ENCODE measurements at places on chromosomes 1 and 21. TPM values are rescaled to one million over a fixed set of nuclear protein-coding genes. Genes with fewer than 3 reads are reported as not detected.

GRCh38 chr1:156727492-156727891 is 777 bp upstream of the METTL25B start:
- peak overlapping the region; percentile 43 for H3K27ac ChIP-seq
- no peaks in the 10 kb centered on the region for H3K27me3 ChIP-seq
- peaks cover 21% of the 10 kb centered on the region for H3K36me3 ChIP-seq
- peaks cover 30% of the 10 kb centered on the region for H3K4me1 ChIP-seq
- no peak for DNase-seq

GRCh38 chr1:27528818-27529703 is 39.1 kb upstream of the WASF2 start:
- H3K27me3 ChIP-seq: no peaks in the 10 kb centered on the region
- no peaks in the 10 kb centered on the region for H3K36me3 ChIP-seq

SMIM11 gene
- total RNA-seq: 18.1 TPM

DNA sequence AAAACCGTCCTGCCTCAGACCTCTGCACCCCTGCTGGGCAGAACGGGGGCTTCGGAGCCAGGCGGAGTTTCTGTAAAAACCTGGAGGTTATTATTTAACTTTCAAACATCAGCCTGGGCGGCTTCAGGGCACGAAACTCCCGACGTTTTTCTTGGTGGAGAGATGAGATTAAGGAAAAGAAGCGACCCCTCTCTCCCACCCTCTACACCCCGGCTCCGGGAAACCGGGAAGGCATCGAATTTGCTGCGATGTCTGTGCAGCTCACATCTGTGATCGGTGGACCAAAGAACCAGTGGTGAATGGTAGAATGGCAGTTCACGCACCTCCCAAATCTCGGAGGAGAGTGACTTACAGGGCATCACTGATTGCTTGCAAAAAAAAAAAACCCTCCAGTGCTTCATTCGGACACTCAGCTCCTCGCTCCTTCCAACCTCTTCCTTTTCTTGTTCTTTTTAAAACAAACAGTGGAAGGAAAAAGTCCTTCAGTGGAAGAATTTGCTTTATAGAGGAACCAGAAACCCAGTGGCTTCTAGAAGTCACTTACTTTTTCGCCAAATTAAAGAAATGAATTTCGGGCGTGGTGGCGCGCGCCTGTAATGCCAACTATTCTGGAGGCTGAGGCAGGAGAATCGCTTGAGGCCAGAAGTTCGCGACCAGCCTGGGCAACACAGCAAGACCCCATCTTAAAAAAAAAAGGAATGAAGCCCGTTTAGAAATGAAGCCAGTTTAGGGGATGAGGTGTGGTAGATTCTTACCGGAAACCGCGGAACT is 884 bp downstream of the PHACTR4 start:
- DNase-seq: no peak
- peaks cover 20% of the 10 kb centered on the region for H3K4me1 ChIP-seq
- no peaks in the 10 kb centered on the region for H3K27me3 ChIP-seq
- H3K27ac ChIP-seq: peak overlapping the region; percentile 52
- H3K36me3 ChIP-seq: no peaks in the 10 kb centered on the region
- H3K4me3 ChIP-seq: peak overlapping the region; percentile 67

GRCh38 chr1:29629814-29630516 is 393.6 kb downstream of the PTPRU start:
- no peaks in the 10 kb centered on the region for H3K4me1 ChIP-seq
- no peak for DNase-seq
- no peak overlapping the region for H3K4me3 ChIP-seq
- H3K27ac ChIP-seq: no peak overlapping the region
- no peaks in the 10 kb centered on the region for H3K36me3 ChIP-seq
- no peaks in the 10 kb centered on the region for H3K27me3 ChIP-seq

DNA sequence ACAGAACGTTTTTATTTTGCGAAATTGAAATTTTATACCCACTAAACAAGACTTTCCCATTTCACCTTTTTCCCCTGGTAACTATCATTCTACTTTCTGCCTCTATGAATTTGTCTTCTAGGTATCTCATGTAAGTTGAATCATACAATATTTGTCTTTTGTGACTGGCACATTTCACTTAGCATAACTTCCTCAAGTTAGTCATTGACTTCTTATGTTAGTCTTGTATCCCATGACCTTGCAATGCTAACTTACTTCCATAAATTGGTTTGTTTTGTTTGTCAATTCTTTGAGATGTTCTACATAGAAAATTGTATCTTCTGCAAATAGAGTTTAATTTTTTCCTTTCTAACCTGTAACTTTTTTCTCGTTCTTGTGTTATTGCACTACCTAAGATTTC is 26.9 kb downstream of the SH3BP5L start:
- H3K4me1 ChIP-seq: no peaks in the 10 kb centered on the region
- no peak for DNase-seq
- no peaks in the 10 kb centered on the region for H3K36me3 ChIP-seq
- H3K27me3 ChIP-seq: peaks cover 48% of the 10 kb centered on the region
- H3K4me3 ChIP-seq: no peak overlapping the region
- H3K27ac ChIP-seq: no peak overlapping the region

DNA sequence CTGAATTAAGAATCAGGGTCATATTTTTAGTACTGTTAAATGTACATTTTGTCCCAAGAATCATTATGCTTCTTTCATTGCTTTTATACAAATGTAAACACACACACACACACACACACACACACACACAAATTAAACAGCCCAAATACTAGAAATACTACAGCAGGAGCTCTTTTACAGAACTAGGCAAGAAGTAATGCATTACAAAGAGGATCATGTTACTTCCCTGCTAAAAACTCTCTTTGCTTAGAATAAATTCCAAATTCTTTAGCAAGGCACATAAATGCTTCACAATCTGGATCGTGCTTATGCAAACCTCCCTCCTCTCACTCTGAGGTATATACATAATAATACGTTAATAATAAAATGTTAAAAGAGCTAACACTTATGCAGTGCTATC is 720.4 kb upstream of the ADGRL4 start:
- DNase-seq: no peak
- no peak overlapping the region for H3K4me3 ChIP-seq
- no peaks in the 10 kb centered on the region for H3K4me1 ChIP-seq
- no peaks in the 10 kb centered on the region for H3K36me3 ChIP-seq
- H3K27me3 ChIP-seq: no peaks in the 10 kb centered on the region

- H3K4me1 ChIP-seq: no peaks in the 10 kb centered on the region
- H3K4me3 ChIP-seq: no peak overlapping the region
- no peak for DNase-seq
- H3K36me3 ChIP-seq: no peaks in the 10 kb centered on the region
These were observed 29.5 kb downstream of the BRINP2 start for GRCh38 chr1:177200290-177200689.

- H3K27me3 ChIP-seq: no peaks in the 10 kb centered on the region
- peaks cover 6% of the 10 kb centered on the region for H3K4me1 ChIP-seq
- no peak overlapping the region for H3K27ac ChIP-seq
- no peak for DNase-seq
- H3K36me3 ChIP-seq: no peaks in the 10 kb centered on the region
These were observed 39.8 kb upstream of the PRRX1 start for GRCh38 chr1:170624146-170624545.

- H3K36me3 ChIP-seq: no peaks in the 10 kb centered on the region
- no peak overlapping the region for H3K4me3 ChIP-seq
- no peaks in the 10 kb centered on the region for H3K4me1 ChIP-seq
- no peak overlapping the region for H3K27ac ChIP-seq
- DNase-seq: no peak
These were observed 306.9 kb downstream of the ASTN1 start for GRCh38 chr1:176857632-176858031.

DNA sequence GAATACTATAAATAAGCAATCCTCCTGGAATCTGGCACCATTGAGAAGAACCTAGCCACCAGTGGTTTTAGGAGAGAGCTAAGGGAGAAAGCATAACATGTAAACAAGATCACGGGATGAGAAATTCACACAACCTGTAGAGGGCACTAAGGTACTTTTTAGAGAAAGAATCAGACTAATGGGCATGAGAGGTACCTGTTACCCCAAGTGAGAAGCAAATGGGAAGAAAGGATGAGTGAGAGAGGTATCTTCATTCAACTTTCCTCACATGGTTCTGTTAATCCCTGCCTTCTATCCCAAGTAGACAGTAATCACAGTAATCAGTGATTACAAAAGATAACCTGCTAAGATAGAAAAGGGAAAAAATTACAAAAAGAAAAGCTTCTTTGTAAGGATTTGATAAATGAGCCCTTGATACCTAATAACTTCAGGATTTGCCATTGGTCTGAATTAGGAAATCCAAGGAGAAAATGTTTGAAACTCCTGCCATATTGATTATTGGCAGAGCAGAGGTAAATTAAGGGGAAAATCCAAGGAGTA is 251.1 kb upstream of the ADGRL2 start:
- no peak overlapping the region for H3K27ac ChIP-seq
- H3K4me1 ChIP-seq: peaks cover 23% of the 10 kb centered on the region
- no peaks in the 10 kb centered on the region for H3K27me3 ChIP-seq
- H3K4me3 ChIP-seq: no peak overlapping the region
- DNase-seq: peak; percentile 5
- no peaks in the 10 kb centered on the region for H3K36me3 ChIP-seq

DNA sequence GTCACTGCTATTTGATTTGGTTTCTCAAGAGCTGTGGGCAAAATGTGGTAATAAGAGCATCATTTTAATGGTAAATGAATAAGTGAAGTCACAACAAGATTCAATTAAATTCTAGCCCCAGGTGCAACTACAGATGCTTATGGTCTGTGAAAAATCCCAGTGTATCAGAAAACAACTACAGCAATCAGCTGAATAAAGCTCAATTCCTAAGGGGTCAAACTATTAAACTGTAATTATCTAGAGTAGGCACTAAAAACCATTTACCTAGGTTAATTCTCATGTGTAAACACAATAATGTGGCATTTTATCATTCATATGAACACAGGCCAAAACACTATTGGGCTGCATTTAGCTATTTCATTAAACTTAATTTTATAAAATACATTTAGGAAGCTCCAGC is 9.6 kb downstream of the TARBP1 start:
- H3K36me3 ChIP-seq: peaks cover 20% of the 10 kb centered on the region
- H3K4me1 ChIP-seq: no peaks in the 10 kb centered on the region
- DNase-seq: no peak
- H3K27me3 ChIP-seq: no peaks in the 10 kb centered on the region
- H3K27ac ChIP-seq: no peak overlapping the region

DNA sequence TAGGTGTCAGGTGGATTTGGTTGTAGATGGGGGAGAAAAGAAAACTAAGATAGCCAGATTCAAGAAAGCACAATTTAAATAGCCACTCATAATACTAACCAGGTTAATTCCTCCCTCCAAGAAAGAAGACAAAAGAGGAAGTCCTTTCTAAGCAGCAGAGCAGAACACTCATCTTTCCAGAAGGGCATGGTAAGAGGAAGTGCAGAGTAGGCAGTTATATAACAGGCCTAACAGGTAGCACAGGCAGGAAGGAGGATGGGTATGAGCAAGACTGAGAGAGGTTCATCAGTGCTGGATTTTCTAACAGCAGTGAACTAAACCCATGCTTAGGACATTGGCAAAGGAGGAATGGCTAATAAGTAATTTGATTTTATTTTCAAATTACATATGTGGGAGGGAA is 517.5 kb downstream of the PLPP3 start:
- H3K27me3 ChIP-seq: no peaks in the 10 kb centered on the region
- DNase-seq: no peak
- no peak overlapping the region for H3K4me3 ChIP-seq
- H3K36me3 ChIP-seq: no peaks in the 10 kb centered on the region

DNA sequence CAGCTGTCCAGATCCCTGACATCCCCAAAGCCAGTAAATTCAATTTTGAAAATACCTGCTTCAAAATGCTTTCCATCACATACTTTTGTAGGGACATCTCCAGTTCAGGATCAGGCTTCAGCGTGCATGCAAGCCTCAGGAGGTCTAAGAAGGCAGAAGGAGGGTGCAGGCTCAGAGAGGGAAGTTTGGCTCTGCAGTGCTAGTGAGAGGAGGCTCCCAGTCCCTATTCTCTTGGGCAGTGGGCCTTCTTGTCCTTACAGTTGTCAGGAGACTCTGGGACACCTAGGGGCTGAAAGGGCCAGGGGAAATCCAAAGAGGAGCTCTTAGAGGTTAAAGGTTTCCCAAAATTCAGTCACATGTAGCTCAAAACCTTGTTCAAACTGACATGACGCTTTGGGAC is 20.1 kb downstream of the ADCY10 start:
- no peak overlapping the region for H3K27ac ChIP-seq
- no peaks in the 10 kb centered on the region for H3K27me3 ChIP-seq
- no peak overlapping the region for H3K4me3 ChIP-seq

- no peaks in the 10 kb centered on the region for H3K27me3 ChIP-seq
- H3K36me3 ChIP-seq: no peaks in the 10 kb centered on the region
- no peak for DNase-seq
- H3K27ac ChIP-seq: no peak overlapping the region
- peaks cover 4% of the 10 kb centered on the region for H3K4me1 ChIP-seq
These were observed 301.1 kb downstream of the PTPRC start for GRCh38 chr1:198939956-198940355.

- no peak overlapping the region for H3K4me3 ChIP-seq
- peaks cover 66% of the 10 kb centered on the region for H3K36me3 ChIP-seq
- H3K4me1 ChIP-seq: peaks cover 19% of the 10 kb centered on the region
- no peak overlapping the region for H3K27ac ChIP-seq
- DNase-seq: no peak
These were observed 5.7 kb downstream of the TOR1AIP2 start for GRCh38 chr1:179871940-179872339.

SERTAD4 gene
- 12.9 TPM for total RNA-seq

DNA sequence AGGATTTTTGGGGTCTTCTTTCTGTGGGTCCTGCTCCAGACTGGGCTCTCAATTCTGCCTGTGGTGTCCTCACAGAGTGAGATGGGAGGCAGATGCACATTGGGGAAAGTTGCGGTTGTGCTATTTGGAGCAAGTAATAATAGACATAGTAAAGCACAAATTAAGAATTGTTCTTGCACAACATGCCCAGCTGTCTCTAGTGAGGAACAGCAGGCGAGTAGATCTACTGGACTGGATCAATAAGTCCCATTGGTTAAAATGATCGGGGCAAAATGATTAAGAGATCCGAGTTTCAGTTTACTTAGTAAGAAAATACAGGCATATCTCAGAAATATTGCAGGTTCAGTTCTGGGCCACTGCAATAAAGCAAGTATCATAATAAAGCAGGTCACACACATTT is 448.3 kb upstream of the PROX1 start:
- no peaks in the 10 kb centered on the region for H3K4me1 ChIP-seq
- H3K36me3 ChIP-seq: no peaks in the 10 kb centered on the region
- H3K27ac ChIP-seq: no peak overlapping the region
- no peak overlapping the region for H3K4me3 ChIP-seq
- no peak for DNase-seq

HUNK gene
- total RNA-seq: not detected

- no peak overlapping the region for H3K27ac ChIP-seq
- DNase-seq: no peak
- H3K27me3 ChIP-seq: no peaks in the 10 kb centered on the region
- H3K4me1 ChIP-seq: no peaks in the 10 kb centered on the region
- no peaks in the 10 kb centered on the region for H3K36me3 ChIP-seq
- no peak overlapping the region for H3K4me3 ChIP-seq
These were observed 16.5 kb downstream of the KRTAP19-1 start for GRCh38 chr21:30463713-30464112.

DNA sequence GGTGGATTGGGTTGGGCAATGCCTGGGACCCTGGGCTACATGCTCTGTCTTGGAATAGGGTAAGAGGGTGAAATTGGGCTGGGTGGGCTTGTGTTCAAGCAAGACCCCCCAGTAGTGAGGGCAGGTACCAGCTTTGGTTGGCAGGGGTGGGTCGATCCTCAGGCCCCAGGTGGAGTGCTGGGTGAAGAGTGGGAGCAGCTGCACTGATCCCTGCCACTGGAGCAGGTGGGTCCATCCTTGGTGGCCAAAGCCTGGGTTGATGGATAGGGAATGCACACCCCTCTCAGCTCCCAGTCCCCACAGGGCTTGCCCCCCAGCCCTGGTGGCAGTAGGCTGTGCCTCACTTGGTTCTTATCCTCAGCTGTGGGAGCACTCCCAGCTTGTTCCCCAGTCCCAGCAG is 135.2 kb downstream of the PCBP3 start:
- no peak for DNase-seq
- H3K36me3 ChIP-seq: no peaks in the 10 kb centered on the region
- peaks cover 31% of the 10 kb centered on the region for H3K27me3 ChIP-seq
- no peak overlapping the region for H3K4me3 ChIP-seq

Measured in PC-9 (cell line).